CMK (cell line): ENCODE measurements at places on chromosomes 12 and 14.

GRCh38 chr12:57893431-57894353 lies 47.2 kb upstream of the CTDSP2 start:
- no peak for DNase-seq

DNA sequence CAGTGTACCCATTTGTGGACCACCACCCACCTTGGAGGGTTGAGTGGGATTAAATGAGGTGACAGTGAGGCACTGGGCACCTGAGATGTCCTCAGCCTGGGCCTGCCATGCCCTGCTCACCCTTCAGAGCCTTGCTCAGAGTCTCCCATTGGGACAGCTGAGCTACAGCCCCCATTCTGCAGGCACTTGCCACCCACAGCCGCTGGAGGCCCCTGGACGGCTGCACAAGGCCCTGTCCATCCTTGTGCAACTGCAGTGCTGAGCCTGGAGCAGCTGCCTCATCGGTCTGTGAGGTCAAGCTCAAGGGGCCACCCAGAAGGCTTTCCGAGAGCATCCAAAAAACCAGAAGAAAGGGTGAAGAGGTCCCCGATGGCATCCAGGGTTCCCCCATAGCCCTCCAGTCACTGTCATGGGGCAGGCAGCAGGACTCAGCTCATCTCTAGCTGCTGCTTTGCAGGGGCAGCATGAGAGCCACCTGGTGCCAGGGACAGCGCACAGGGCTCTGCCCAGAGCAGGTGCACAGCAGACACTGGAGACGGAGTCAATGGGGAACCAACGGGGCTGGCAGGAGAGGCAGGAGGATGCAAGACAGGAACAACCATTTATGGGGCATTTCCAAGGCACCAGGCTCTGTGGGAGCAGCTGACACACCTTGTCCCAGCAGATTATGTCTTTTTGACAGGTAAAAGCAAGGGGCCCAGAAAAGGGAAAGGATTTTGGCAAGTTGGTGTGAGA lies 84.6 kb downstream of the ARL6IP4 start:
- DNase-seq: no peak

- no peak for DNase-seq
Measured at GRCh38 chr14:88823968-88824313, 510 bp upstream of the TTC8 start.

- DNase-seq: no peak
Measured at GRCh38 chr12:130742716-130743115, 26.6 kb upstream of the RIMBP2 start.

DNA sequence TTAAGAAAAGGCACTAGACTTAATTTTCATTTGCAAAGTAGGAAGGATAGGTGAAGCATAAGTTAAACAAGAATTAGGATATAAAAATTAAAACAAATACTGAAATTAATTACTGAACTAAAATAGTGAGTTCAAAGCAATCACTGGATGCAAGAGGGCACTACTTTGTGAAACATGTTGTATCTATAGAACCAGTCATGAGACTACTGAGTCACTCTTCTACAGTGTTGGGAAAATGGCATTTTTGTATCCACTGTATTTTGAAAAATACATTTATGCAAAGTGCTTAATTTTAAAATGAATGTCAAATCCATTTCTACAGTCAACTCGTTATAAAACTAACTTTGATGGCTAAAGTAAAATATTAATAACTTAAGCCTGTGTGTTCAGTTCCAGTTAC lies 47.9 kb downstream of the SEL1L start:
- no peak for DNase-seq

- no peak for DNase-seq
Measured at GRCh38 chr12:21925296-21925913, 15.8 kb downstream of the ABCC9 start.

GRCh38 chr12:57012600-57013465 lies 3.5 kb downstream of the TAC3 start:
- no peak for DNase-seq

DNA sequence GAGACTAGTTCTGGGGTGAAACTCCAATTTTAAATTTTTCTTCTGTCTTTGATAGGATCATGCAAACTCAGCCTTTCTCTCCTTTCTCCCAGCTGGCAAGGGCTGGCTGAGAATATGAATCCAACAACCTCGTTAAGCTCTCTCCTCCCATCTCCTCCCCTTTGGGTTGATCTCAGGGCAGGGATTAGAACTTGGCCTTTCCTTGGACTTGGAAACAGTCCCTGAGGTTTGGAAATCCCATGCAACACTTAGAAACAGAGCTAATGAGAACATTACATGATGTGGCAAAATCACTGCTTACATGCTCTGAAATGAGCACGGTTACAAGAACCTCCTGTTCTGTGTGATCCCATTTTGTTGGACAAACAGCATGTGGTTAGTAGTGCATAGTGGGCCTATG lies 31.6 kb downstream of the ACACB start:
- no peak for DNase-seq

DNA sequence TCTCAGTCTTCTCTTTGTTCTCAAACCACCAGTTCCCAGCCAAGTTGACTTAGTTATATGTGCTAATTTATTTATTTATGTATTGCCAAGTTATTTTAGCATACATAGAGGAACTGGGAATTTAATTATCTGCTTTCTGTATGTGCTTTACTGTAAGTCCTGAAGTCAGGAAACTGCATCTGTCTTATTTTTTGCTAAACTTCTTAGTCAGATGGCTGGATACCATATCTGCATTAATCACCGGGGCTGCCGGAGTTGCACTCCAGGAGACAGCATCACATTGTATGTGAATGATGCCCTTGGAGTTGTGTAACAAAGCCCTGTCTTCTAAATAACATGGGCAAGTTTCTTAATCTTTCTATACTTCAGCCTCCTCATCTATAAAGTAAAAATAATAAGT lies 96.2 kb downstream of the MON2 start:
- no peak for DNase-seq

- DNase-seq: no peak
Measured at GRCh38 chr14:102196039-102196901, 56.6 kb downstream of the WDR20 start.

- no peak for DNase-seq
Measured at GRCh38 chr12:15532364-15532977, 210.2 kb downstream of the PTPRO start.

GRCh38 chr14:105931808-105932483 lies 405.6 kb downstream of the TMEM121 start:
- DNase-seq: no peak

DNA sequence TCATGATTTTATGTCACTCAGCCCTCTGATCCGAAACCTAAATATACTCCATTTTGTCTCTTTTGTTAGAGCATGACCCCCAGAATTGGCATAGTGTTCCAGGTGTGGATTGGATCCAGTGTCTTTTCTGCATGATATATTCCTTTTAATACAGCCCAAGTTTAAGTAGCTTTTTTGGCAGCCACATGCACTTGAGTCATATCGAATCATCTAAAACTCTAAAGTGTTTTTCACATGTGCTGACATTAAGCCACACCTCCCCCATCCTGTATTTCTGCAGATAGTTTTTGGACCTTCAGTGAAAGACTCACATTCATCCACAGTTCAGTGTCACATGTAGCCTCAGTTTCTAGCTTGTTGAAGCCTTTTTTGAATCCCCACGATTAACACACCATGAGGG lies 30.6 kb downstream of the BORCS5 start:
- DNase-seq: no peak

GRCh38 chr14:23130871-23131270 lies 11.8 kb upstream of the CEBPE start:
- no peak for DNase-seq

- no peak for DNase-seq
Measured at GRCh38 chr12:128709660-128710059, 114.1 kb downstream of the SLC15A4 start.

GRCh38 chr12:118356809-118357256 lies 15.9 kb downstream of the TAOK3 start:
- no peak for DNase-seq

DNA sequence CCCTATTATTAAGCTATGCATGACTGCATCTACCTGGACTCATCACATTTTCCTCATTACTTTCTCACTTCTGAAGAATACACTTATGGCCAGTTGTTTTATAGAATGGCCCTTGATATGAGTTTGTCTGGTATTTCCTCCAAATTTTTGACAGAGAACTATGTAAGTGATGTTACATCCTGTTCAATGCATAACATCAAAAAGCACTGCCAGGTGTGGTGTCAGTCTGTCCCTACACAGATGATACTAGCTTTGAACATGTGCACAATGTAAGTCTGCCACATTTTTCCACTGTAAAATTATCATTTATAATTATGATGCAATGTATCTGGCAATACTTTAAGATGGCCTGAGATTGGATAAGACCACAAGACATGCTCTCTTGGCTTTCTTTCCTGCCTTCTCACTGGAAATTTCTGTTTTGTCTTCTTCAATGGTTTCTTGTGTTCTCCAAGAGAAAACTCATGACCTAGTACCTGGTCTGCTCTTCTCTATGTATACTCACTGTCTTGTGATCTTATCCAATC lies 28.3 kb downstream of the HEATR5A start:
- DNase-seq: no peak

GRCh38 chr12:81255456-81255855 lies 177.6 kb downstream of the ACSS3 start:
- DNase-seq: no peak

GRCh38 chr12:28178775-28179174 lies 11.5 kb upstream of the CCDC91 start:
- no peak for DNase-seq

DNA sequence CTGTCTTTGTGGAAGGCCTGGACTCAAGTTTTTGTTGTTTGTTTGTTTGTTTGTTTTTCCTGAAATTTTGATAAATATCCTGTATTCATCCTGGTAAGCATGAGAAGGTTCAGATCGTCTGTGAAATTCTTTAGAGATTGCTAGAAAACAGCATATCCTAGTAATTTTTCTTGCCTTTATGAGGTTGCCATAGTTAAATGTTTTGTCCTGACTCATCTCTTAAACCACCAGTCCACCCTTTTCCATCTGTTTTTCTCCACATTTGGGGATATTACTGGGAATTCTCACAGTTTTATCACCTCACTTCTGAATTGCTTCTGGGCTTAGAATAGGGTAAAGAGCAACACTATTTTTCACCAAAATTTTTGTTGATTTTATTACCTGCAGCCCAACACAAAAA lies 248.3 kb downstream of the FBXL14 start:
- DNase-seq: no peak

DNA sequence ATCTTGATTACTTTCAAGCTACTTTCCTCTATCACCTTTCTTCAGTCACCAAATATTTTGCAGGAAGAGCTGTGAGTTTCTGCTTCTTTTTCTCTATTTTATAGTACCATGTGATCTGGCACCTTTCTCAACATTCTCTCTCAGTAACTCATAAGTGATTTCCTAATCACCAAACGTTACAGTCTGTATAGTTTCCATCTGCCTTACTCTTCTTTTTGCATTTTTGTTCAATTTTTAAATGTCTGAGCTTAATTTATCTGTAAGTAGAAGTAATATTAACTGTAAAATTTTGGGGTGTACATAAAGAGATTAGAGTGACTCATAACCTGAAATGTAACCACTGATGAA lies 422.1 kb upstream of the SYT1 start:
- DNase-seq: no peak

GRCh38 chr14:52112336-52113018 lies 43.6 kb upstream of the NID2 start:
- no peak for DNase-seq

DNA sequence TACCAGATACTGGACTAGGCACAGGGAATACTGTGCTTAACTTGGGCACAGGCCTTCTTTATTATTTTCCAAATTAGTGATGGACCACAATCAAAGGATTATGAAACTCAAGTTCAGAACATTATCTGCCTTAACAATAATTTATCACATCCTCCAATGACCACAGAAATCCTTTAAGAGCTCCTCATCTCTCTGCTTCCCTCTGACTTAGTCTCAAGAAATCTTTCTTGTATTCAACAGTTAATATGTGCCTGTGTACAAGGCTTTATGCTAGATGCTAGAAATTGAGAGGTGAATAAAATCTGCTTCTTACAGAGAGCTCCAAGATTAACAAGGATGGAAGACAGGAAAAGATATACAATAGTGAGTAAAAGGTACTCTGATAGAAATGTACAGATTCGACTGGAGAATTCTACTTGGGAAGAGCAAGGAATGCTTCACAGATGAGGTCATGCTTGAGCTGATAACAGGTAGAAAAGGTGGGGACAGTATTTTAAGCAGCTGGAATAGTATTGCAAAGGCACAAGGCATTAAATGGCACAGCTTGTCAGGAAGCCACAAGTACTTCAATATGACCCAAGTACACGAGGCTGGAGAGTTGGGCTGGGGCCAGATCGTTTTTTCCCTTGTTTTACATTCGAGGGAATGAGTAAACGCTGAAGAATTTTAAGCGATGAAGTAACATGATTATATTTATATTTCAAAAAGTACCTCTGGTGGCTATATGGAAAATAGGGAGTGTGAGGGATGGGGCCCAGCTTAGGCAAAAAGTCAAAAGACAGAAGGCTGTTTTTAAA lies 55.1 kb upstream of the ARID2 start:
- no peak for DNase-seq

- DNase-seq: no peak
Measured at GRCh38 chr12:84046859-84047258, 865.7 kb downstream of the SLC6A15 start.

DNA sequence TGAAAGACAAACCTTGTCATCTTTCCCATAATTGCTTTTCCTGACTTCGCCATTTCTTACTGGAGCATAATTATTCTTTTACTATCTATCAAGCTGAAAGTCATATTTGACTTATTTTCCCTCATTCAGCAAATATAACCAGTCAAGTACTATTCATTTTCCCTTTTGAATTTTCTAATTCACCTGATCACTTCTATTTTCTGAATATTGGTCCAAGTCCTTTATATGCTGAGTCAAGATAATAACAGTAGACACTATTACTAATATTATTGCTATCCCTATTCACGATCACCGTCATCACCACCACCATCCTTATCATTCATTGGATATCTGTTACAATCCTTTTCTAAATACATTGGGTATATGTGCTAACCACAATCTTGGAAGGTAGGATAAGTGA lies 728.0 kb downstream of the NOVA1 start:
- no peak for DNase-seq

DNA sequence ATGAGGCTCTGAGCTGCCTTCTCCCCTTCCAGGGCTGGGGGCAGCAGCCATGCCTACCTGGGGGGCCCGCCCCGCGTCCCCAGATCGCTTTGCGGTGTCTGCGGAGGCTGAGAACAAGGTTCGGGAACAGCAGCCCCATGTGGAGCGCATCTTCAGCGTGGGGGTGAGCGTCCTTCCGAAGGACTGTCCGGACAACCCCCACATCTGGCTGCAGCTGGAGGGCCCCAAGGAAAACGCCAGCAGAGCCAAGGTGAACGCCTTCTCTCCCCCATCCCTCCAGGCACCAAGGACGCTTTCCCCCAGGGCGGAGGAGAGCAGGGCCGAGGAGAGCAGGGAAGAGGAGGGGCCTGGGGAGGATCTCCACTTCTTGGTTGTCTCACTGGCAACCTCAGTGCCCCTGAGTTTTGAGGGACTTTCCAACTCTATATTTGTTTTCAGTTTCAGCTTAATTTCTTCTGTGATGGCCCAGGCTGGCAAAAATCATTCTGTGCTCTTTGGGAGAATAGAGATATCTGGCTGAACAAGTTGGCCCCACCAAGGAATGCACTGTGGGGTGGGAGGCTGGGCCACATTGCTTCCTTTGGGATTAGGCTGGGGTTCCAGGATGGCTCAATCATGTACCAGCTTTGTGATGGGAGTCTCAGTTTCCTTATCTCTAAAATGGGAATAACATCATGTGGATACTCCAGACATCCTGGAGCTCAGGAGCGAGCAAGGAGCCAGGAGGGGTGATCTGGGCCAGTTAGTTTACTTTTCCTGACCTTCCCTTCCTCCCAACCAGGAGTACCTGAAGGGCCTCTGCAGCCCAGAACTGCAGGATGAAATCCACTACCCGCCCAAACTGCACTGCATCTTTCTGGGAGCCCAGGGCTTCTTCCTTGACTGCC lies 1.2 kb downstream of the KHNYN start:
- no peak for DNase-seq

GRCh38 chr14:104930526-104931303 lies 6.0 kb downstream of the PLD4 start:
- DNase-seq: no peak
